ENCODE measurements at places on chromosomes 7 and 10.

DNA sequence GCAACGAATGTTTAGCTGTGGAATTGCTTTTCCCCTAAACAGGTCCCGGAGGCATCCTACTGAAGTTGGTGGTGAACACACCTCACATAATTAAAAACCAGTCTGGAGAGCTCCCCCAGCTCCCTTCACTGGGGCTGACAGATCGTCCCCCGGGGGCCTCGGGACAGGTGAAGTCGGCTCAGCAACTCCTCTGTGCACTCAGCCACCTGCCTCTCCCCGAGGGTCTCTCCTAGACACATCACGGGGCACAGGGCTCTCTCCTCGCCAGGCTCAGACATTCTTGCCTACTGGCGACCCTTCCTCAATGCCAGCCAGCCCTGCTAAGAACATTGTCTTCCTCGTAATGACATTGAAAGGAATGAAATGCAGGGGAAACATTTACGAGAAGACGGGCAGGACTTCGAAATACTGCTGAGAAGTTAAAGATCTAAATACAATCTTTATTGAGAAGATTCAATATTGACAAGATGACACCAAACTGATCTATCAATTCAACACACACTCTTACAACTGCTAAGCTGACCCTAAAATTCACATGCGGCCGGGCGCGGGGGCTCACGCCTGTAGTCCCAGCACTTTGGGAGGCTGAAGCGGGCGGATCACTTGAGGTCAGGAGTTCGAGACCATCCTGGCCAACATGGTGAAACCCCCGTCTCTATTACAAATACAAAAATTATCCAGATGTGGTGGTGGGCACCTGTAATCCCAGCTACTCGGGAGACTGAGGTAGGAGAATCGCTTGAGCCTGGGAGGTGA, 88.1 kb upstream of the DNAAF5 start:
- DNase-seq: no peak

GRCh38 chr10:11345224-11346054, 266.0 kb downstream of the USP6NL start:
- peak; percentile 35 for DNase-seq

- peak; percentile 73 for DNase-seq
These were observed 383 bp downstream of the MARVELD1 start for GRCh38 chr10:97713826-97714400.

GRCh38 chr10:80501381-80501912, 36.3 kb upstream of the SH2D4B start:
- DNase-seq: no peak

- no peak for DNase-seq
These were observed 86.8 kb upstream of the ANKRD1 start for GRCh38 chr10:91007655-91008054.
